ENCODE measurements at places on chromosomes 16 and 17.

GRCh38 chr17:59972778-59973177 lies 8.2 kb upstream of the RNFT1 start:
- no peak for ATAC-seq

- ATAC-seq = no peak
Measured at GRCh38 chr16:35747658-35748455, 2288.4 kb downstream of the TP53TG3F start.

GRCh38 chr17:61335105-61335844 lies 64.4 kb upstream of the TBX2 start:
- ATAC-seq = no peak

DNA sequence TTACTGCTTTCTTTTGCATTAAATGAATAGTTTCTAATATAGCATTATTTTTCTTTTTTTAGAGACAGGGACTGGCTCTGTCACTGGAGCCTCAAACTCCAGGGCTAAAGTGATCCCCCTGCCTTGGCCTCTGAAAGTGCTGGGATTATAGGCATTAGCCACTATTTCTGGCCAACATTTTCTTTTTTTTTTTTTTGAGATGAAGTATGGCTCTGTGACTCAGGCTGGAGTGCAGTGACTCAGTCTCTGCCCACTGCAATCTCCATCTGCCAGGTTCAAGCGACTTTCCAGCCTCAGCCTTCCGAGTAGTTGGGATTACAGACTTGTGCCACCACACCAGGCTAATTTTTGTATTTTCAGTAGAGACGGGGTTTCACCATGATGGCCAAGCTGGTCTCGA lies 2.0 kb upstream of the DUXB start:
- no peak for ATAC-seq

- ATAC-seq = no peak
Measured at GRCh38 chr17:45790296-45790922, 6.3 kb downstream of the CRHR1 start.

GRCh38 chr17:6683730-6684459 lies 29.3 kb downstream of the SLC13A5 start:
- ATAC-seq = no peak

DNA sequence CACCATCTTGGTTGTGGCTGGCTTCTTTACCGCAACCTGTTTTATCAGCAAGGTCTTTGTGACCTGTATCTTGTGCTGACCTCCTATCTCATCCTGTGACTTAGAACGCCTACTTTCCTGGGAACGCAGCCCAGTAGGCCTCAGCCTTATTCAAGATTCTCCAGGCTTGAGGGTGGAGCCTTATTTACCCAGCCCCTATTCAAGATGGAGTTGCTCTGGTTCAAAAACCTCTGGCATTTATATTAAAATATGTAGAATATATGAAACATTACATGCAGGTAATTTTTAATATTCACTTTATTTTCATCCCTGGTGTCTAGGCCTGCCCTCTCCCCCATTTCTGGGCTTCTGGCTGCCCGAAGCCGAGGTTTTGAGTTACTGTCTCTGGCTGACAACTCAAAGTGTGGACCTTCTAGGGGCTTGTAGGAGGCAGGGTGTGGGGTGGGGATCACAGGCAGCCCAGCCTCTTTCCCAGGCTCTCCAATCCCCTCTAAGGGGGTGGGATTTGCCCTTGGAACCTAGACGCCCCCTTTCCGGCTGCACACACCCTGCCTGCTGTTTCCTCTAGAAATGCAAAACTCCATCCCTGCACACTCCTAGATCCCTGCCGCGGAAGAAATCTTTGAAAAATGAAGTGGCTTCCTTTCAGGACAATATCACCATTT lies 152.0 kb downstream of the KCNJ12 start:
- ATAC-seq = no peak

- no peak for ATAC-seq
Measured at GRCh38 chr16:50066482-50067289, 916 bp downstream of the HEATR3 start.

DNA sequence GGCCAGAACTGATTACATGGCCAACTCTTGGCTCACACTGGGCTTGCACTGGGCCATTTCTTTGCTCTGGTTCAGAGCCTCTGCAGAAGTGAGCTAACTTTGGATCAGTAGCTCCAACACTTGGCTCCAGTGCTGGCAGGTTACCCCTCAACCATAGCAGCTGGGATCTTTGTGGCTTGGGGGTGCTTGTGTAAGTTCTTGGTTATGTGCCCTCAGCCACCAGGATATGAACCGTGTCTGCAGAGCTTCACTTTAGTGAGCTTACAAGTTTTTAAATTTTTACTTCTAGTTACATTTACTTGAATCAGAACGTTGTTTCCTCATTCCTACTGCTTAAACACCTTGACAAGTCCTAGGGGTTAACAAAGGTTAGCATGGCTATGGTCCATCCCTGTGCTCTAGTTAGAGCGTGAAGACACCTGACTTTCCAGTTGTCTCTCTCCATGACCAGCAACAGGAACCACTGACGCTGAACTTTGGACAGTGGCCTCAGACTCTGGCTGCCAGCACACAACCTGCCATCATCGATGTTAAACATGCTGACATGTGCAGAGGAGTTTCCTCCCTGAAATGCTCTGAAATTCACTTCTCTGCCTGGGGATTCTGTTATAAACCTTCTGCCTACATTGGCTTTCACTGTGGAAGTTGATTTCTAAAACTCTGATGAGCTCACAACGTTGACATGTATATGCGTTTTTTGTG lies 4.1 kb downstream of the PDF start:
- no peak for ATAC-seq

GRCh38 chr17:62617894-62618472 lies 9.5 kb upstream of the MRC2 start:
- ATAC-seq = no peak

DNA sequence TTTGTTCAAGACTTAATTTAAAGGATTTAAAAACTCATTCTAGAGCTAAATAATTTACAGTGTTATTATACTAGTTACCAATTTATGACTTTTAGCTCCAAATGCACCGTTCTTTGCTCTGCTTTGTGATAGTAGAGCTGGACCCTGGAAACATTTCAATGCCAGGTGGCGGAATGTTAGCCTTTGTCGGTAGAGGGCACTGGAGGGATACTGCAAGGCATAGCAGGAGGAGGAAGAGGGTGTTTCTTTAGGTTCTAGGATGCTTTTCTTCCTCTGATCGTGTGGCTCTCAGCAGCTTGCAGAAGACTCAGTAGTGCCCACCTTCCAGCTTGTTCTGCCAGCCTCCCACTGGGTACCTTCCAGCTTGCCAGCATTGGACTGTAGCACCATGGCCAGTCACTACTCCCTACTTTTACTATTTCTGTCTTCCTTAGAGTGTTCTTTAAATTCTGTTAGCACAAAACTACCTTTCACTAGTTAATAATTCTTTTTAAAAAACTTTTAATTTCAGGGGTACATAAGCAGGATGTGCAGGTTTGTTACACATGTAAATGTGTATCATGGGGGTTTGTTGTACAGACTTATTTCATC lies 325.3 kb downstream of the UTP18 start:
- ATAC-seq = no peak

GRCh38 chr17:5380491-5381135 lies 38.8 kb downstream of the NUP88 start:
- no peak for ATAC-seq

DNA sequence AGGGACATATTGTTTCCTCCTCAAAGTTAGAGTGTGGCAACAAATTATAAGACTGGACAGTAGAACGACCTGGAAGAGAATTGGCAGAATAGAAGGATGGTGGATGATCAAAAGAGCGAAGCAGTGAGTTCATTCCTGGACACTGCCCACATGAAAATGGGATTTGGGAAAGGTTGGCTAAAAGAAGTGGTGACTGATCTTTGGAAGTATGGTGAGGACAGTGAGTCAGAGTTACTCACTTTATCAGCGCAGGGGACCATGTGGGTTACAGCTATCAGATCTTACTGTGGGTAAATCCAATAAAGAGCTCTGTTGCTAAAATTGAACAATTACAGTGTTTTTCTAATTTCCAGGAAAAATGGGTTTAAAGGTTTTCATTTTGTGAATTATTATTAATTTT lies 2.7 kb upstream of the TANC2 start:
- no peak for ATAC-seq

- peak; percentile 68 for ATAC-seq
Measured at GRCh38 chr17:44543213-44543904, 13.9 kb upstream of the FZD2 start.

GRCh38 chr17:45115871-45116270 lies 16.4 kb downstream of the PLCD3 start:
- ATAC-seq = no peak

DNA sequence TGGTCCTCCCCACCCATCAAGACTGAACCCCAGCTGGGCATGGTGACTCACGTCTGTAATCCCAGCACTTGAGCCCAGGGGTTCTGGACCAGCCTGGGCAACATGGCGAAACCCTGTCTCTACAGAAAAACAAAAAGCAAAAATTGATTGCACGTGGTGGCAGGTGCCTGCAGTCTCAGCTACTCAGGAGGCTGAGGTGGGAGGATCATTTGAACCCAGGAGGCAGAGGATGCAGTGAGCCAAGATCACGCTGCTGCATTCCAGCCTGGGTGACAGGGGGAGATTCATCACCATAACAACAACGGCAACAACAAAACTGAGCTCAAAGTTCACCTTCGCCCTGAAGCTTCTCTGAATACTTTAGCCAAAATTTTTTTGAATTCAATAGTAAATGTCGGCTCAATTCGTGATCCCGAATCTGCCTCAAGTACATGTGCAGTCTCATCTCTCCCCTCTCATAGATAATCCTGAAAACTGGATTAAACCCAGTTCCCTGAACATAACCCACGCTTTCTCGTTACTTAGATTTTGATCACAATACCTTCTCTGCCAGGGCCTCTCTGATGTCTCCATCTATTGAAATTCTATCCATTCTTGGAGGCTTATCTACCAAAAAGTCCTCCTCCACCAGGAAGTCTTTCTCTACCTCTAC lies 13.5 kb upstream of the MYH10 start:
- no peak for ATAC-seq

DNA sequence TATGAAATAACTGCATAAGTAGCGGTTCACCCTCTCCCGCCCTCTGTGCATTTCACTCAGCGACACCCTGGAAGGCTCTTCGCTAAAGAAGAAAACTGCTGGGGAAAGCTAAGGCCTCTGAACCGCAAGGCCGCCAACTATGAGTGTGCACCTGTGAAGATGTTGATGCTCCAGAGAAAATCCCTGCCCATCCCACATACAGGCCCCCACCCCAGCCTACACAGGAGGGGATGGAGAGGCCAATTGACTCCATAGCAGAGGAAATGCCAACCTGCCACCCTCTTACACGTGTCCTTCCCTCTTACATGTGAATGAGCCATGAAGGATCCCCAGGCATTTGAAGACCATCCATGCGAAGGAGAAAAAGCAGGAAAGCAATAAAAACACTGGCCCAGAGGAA lies 104.8 kb downstream of the MGAT5B start:
- ATAC-seq = peak; percentile 10

GRCh38 chr16:72189865-72190371 lies 18.0 kb upstream of the PMFBP1 start:
- peak; percentile 93 for ATAC-seq
